ENCODE measurements at places on chromosomes 12 and 14. TPM values are rescaled to one million over a fixed set of nuclear protein-coding genes. Genes with fewer than 3 reads are reported as not detected.

Gene PTPRB
- total RNA-seq, result 154 TPM

Gene OR4K17
- total RNA-seq, result not detected

Gene RTL1
- total RNA-seq, result not detected

Gene EP400
- total RNA-seq, result 48.3 TPM

Gene PRICKLE1
- 73.0 TPM for total RNA-seq

Gene GPR162
- 3.3 TPM for total RNA-seq

Gene GAS2L3
- total RNA-seq, result 6.5 TPM

Gene EID3
- 8.8 TPM for total RNA-seq

Gene DCN
- 11.5 TPM for total RNA-seq

- no peak for DNase-seq
Observed at GRCh38 chr14:66652525-66653106, 144.7 kb downstream of the GPHN start.

GRCh38 chr12:118059341-118060191 is 1.4 kb downstream of the WSB2 start:
- DNase-seq, result no peak

DNA sequence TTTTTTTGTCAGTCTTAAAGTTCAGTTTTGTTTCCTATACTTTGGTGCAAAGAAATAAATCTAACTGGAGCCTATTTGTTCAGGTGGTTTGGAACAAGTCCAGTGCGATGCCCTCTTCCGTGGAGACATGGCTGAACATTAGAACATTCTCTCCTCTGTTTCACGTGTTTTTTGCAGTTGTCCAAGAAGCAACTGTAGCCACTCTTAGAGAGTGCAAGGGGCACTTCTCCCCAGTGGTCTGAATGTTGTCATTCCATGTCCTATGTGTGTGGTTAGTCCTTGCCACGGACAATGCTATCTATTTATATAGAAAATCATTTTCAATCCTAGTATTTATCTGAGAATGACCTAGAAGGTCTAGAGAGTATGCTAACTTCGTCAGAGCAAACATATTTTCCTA is 1232.5 kb upstream of the SEL1L start:
- no peak for DNase-seq

- no peak for DNase-seq
Observed at GRCh38 chr14:80607430-80608190, 333.9 kb downstream of the CEP128 start.

DNA sequence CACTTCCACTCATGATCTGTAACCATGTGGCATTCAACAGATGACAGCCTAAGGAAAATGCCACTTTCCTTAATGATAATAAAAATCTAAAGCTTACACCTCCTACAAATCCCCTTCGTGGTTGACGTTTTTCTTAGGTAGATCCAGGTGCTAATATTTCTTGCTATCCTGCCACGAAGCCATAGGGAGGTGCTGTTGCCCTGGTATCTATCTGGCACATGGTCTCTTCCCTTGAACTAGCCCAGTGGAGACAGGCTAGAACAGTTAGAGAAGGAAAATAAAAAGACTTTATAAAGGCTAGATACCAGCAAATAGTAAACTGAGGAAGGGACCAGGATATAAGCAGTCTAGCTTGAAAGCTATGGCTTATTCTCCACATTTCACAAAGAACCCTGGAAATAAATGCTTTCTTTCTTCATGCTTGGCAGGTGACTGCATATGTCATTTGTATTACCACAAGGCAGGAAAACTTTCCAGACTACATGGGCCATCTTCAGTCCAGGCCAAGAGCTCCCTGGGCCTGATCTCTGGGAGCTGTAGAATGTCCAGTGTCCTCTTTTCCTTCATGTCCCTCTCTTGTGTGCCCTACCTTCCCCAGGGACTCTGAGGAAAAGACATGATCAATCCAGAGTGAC is 15.3 kb downstream of the SPIC start:
- DNase-seq, result no peak

DNA sequence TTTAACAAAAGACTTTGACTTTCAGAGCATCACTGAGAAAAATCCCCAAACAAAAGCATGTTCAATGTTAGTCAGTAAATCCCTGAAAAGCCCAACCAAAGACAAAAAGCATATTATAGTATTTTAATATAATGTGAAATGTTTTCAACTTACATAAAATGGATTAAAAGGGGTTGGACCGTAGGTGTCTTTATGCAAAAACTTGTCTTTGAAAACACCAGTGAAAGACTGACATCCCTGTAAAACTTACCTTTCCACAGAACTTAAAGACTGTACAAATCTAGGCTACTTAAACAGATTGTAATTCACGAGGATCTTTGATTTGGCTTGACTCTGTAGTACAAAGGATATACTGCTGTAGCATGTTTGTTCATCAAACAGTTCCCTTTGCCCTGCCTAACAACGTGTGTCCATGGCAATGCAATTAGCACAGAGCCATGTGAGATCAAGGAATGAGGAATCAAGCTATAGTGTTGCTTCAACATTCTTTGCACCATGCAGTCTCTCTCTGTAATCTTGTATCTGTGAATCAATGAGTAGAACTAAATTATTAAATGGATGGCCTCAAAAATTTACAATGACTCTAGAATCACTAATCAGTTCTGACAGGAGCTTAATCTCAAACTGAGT is 138.5 kb upstream of the SYT1 start:
- DNase-seq, result no peak

GRCh38 chr14:33647385-33647786 is 303.5 kb downstream of the EGLN3 start:
- DNase-seq, result no peak

DNA sequence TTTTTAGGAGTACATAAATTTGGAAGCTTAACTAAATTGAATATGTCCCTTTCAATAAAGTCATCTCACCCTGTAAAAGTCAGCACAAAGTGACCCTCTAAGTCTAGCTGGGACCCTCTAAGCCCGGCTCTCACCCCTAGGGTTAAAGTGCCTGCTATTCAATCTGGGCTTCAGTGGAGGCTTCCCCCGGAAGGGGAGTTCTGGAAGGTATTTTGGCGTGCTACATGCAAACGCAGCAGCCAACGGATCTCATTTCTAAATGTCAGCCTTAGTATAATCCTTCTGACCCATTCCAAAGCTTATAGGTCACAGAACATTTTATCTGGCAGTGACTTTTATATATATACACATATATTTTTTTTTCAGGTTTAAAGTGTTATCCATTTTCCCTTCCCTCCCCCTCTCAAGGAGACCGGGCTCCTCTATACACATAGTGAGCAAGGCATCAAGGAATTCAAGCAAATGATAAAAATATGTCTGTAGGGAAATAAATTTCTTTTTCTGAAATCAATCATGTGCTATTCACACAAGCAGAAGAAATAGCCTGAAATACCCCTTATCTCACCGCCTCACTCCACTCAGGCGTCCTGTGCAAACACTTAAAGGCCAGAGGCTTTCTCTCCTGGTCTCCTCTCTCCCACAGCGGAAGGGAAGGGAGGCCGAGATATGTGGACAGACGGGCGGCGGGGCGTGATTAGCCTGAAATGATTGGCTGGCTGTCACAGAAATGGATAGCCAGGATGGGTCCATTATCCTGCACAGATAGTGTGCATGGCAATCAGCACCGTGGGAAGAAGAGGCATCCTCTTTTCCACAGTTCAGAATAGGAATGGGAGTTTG is 301.7 kb downstream of the GALC start:
- DNase-seq, result no peak

DNA sequence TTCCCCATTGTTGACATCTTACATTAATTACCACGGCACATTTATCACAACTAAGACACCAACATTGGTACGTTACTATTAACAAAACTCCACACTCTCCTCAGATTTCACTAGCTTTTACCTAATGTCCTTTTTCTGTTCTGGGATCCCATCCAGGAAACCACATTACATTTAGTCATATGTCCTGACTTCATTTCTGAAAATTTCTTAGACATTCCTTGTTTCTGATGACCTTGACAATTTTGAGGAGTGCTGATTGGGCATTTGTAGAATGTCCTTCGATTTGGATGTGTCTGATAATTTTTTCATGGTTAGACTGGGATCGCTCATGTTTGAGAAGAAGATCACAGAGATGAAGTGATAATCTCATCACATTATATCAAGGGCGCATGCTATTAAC is 34.6 kb upstream of the ACSM4 start:
- no peak for DNase-seq

Measured in spleen (tissue), 13 donors.